ENCODE measurements at places on chromosomes 12 and 14.

GRCh38 chr14:96804895-96805294, 7.7 kb downstream of the VRK1 start:
- DNase-seq, result no peak

DNA sequence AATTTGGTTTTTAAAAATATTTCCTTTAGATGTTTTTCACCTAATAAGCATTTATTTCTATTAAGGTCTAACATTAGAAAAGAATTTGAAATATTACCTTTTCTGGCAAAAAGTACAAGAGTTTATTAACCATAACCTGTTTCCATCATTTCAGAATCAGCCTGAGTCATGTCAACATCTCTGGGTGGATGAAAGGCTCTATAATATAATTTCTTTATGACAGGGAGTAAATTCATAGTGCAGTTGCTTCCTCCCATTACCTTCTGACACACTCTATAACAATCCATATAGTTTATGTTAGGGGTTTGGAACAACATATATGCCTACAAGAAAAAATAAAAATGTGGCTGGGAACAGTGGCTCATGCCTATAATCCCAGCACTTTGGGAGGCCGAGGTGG, 134.5 kb downstream of the SLC2A13 start:
- DNase-seq, result no peak

- no peak for DNase-seq
Measured at GRCh38 chr14:23568600-23569331, 1.2 kb upstream of the AP1G2 start.

DNA sequence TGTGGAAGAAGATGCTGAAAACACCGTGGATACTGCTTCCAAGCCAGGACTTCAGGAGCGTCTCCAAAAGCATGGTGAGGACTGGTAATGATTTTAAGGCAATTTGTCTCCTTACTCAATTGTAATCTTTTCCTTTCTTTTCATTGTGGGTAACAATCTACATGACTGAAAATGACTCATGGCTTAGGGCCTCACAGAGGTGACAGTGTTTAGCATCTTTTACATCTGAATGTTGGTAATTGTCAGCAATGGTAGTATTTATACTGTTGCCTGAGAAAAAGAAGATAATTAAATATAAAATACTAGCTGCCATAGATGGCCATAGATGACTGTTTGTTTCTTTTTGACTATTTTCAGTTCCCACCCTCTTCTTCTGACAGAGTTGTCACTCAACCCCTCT, 31.6 kb downstream of the TULP3 start:
- DNase-seq, result no peak

GRCh38 chr14:56730538-56731145, 79.6 kb downstream of the OTX2 start:
- no peak for DNase-seq

- no peak for DNase-seq
Measured at GRCh38 chr12:111172786-111173185, 196.1 kb downstream of the PHETA1 start.

- DNase-seq, result peak; percentile 5
Measured at GRCh38 chr12:100668945-100669536, 95.6 kb downstream of the GAS2L3 start.

DNA sequence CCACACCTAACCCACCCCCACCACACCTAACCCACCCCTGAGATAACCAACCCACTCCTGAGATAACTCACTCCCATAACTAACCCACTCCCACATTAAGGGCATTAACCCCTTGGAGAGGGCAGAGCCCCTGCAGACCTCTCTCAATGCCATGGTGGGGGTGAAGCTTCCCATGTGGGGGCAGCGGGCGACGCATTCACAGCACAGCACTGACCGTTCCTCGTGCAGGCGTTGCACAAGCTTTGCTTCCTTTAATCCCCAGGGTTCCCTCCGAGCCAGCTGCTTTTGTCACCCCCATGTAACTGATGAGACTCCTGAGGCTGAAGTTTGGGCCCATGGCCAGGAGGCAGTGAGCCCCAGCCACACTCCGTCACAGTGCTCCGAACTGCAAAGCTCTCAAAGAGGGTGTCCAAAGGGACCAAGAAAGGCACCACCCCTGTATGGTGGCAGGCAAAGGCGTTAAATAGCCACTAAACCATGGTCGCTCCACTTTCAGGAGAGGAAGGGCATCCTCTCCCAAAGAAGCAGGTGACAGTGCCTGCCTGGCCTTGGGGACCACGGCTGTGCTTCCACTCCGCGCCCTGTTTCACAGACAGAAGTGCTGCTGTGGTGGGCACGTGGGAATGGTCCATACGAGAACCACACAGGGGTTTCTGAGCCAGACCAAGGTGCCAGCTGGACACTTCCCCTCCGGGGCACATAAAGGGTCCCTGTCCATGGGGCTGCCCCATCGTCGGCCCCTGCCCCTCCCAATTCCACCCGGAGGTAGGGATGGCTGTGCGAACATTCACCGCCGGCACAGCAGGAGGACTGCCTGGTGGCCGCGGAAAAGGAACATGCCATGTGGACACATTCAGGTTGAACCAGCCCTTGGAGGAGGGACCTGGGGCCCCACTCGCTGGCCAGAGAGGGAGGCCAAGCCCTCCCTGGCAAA, 28.3 kb downstream of the GALNT9 start:
- DNase-seq, result no peak

- DNase-seq, result no peak
Measured at GRCh38 chr12:91577586-91578539, 395.2 kb upstream of the DCN start.

DNA sequence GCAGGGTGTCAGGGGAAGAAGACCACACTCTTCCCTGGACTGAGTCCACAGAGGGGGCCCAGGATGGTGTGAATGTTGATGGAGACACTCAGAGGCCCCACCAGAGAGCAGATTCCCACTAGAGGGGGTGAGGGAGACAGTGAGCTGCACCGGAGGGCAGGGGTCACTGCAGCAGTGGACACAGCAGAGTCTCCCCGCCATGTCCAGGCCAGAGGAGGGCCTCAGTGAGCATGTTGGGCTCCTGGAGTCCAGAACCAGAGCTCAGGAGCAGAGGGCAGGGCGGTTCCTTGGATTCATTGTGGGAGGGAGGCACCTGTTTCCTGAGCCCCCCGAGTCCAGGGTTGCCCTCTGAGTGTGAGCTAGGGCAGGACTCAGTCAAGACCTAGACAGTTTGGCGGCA, 1.8 kb upstream of the KRT82 start:
- DNase-seq, result no peak

DNA sequence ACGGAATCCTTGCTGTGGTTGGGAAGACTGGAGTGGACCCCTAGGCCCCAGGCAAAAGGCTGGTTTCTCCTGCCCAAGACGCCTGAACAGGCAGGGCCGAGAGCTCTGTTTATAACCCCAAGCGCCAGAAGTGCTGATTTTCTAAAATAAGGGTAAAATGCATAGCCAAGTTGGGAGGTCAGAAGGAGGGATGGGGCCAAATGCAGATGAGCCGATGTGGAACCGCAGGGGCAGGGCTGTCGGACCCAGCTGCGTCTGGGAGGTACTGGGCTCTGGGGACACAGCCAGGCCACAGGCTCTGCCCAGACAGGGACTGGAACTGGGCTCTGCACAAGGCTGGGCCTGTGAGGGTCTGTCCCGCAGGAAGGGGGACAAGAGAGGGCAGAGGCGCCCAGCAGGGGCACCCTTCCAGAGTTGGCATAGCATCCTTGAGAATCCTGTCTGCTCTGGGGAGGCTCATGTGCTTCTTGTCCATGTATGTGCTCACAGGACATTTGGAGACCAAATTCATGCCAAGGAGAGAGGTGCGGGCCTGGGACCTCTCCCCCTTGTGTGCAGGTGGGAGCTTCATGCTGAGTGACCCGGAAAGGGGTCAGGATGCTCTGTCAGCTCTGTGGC, 49.1 kb downstream of the JAG2 start:
- no peak for DNase-seq

DNA sequence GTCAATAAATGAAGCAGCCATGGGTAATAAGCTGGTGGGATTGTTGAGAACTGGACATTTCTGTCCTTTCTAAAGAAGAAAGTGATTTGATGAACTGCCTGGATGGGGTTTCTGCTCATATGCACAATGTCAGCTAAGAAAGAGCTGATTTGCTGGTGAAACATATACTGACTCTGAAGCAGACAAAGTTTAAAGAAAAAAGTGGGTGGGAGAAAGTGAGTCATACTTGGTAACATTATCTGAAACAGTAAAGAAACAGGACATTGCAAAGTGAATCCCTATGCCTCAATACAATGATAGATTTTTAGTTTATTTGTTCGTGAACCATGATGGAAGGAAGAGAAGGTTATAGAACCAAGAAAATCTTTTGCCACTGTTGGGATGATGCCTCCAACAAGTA, 95.6 kb upstream of the DNM1L start:
- no peak for DNase-seq

DNA sequence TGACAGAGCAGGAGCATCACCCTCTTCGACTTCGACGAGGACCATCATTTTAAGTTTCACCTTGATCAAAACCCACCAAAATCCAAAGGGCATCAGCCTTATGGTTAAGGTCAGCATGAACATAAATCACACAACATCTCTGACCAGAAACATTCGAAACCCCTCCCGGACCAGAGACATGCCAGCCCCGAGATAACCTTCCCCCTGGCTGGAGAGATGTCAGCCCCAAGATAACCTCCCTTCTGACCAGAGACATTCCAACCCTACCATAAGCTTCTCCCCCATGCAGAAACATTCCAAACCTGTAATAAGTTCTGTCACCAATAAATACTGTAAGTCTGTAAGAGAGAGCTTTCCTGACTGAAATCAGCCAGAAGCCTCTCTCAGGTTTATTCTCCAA, 6.3 kb downstream of the PCNX4 start:
- no peak for DNase-seq

GRCh38 chr14:68506645-68507419, 286.0 kb downstream of the ZFP36L1 start:
- no peak for DNase-seq

- DNase-seq, result no peak
Measured at GRCh38 chr12:98110536-98110935, 404.9 kb upstream of the TMPO start.

GRCh38 chr12:3921526-3921925, 48.3 kb upstream of the PARP11 start:
- no peak for DNase-seq

DNA sequence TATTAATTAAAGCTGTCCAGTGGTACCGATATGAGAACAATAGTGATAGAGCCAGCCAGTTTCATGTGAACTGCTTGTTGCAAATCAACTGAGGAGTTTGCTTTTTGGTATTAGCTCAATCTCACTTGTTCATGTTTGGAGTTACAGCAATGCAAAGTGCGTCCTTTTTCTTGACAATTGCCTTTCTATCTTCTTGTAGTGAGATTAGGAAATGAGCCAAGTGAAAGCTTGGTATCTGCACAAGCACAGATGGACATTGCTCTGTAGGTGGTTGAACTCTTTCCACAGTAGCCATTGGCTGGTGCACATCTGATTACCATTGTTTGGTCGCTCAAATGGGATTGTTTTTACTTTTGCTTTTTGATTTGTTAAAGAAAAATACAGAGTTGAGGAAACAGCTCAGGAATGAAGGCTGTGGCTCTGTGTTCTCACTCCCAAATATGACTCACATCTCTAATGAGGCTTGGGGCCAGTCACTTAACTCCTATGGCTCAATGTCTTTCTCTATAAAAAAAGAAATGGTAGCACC, 241.4 kb downstream of the BMP4 start:
- DNase-seq, result no peak

DNA sequence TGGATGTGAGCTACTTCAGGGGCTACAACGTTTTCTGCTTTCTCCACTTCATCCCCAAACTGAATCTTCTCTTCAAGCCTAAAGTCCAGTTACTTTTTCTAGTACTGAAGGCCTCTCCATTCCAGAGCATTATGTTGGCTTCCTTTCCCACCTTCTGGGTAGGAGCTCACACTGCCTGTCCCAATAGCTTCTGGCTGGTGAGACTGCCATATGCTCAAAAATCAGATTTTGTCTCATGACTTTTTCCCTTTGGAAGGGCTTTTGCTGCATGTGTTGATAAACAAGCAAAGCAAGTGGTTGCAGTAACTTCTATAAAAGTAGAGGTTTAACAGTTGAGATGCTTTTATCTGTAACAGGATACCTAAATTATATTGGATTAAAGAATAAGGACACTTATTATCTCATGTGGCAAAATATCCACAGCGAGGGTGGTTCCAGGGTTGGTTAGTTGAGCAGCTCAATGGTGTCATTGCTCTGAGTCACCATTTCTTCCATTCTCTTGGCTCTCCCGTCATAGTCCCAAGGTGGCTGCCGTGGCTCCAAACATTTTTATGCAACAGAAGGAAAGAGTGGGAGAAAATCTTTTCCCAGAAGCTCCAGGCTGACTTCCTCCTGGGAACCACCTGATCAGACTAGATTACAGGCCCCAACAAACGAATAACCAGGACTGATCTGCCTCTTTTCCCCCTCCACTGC, 15.1 kb upstream of the PPFIBP1 start:
- DNase-seq, result no peak

DNA sequence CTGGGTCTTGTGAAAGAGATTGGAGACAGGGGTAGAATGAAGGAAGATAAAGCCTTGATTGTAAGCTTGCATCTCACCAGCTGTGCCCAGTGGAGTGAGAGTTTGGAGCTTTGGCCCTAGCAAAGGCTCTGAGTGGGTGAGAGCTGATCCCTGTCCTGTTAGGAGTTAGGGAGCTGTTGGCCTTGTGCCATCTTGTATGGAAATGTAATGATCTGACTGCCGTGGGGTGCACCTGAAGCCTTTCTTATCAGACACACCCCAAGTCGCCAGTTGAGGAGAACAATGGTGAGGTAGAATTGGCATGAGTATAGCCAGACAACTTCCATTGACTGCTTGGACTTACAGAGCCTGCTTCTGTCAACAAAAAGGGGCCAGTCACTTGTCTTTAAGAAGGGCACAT, 130.1 kb downstream of the PRKCH start:
- no peak for DNase-seq

DNA sequence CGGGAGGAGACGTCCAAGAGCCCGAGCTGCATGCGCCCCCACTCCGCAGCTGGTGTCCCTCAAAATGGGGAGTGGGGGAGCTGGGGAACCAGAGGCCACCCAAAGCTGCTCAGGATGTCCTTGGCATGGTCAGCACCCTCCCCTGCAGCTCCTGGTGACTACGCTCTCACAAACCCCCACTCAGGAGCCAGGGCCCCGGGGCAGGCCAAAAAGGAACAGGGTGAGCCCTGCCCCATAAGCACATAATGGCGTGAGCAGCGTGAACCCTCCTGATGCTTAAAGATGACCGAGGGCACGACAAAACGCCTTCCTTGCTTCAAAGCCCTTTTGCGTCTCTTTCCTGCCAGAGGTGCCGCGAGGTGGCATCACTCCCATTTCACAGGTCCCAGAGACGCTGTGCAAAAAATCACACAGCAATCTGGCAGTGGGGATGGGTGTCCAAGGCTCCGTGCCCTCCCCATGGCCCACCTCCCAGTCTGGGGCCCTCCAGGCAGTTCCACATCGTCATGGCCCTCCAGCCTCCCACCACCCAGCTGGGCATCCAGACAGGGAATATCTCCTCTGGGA, 13.5 kb downstream of the NCOR2 start:
- no peak for DNase-seq

All from stimulated activated CD8-positive, alpha-beta memory T cell treated with anti-CD3 and anti-CD28 coated beads, Interleukin-12 subunit alpha, Interleukin-12 subunit beta, amount 100 ng/mL, for 1 hour (primary cell).